ENCODE measurements at places on chromosomes 2 and 18.
A peak's percentile ranks its signal among the peaks of the same experiment; 100 is the strongest.

- DNase-seq, result peak; percentile 71
Measured at GRCh38 chr18:47754311-47755101, 176.0 kb downstream of the SMAD2 start.

DNA sequence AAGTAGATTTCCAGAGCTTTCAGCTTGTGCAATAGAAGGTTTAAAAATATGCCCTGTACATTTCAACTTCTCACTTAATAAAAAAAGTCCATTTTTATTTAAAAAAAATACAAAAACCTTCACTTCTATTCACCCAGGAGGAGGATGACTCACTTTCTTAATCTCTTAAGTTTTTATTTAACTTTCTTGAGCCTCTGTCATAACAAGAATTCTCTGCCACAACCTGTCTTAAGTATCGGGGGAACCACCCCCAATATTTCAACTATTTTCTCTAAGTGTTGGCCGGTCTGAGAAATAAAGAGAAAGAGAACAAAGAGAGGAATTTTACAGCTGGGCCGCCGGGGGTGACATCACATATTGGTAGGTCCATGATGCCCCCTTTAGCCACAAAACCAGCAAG lies 58.4 kb downstream of the LRATD1 start:
- DNase-seq, result no peak

- no peak for DNase-seq
Measured at GRCh38 chr18:42649331-42650035, 466.0 kb downstream of the RIT2 start.

DNA sequence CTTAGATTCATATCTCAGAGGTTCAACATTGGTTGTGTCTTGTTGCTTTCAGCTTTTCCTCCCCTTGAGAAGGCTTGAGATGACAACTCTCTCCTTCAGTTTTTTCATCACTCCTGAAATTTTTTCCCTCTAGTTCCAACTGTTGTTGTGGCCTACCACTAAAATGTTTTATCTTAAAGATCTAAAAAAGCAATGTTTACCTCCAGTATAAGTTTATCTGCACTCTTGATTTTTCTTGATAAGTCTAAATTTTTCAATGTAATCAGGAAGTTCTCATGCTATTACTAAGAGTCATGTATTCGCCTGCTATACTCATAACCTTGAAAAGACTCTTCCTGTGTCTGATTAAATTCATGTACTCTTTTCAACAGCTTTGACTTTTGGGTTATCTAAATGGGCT lies 366.3 kb upstream of the TFPI start:
- no peak for DNase-seq

DNA sequence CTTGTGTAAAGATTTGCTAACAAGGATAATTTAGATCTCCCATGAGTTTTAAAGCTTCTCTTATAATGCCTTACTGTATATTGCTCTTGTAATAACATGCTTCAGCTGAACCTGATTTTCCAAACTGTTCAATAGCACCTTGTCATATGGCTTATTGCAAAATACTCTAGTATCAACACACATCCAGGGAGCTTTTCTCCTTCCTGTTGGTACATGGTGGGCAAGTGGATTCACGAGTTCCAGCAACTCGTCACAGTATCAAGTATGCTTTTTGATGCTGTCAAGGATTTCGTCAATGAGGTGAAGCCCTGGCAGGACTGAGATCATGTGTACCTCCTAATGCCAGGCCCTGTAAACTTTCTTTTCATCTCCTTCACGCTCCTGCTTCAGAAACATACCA lies 59.5 kb upstream of the ITPRID2 start:
- no peak for DNase-seq

- DNase-seq, result no peak
Measured at GRCh38 chr2:16655905-16656642, 9.6 kb downstream of the CYRIA start.

DNA sequence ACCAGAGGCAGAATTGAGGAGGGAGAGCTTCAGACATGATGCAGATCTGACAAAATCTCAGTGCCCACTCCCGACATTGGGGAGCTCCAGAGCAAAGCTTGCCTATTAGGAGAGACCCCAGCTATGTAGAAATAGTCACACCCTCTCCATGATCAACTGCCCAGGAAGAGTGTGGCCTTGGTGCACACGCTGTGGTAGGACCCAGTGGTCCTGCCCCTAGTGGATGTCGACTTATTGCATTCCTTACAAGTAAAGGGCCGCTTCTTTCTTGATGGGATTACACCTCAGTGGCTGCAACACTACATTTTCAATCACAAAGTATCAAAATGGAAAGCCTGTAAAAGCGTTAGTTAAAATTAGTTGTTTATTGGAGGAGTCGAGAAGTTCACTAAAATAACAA lies 64.2 kb downstream of the VRK2 start:
- DNase-seq, result no peak

DNA sequence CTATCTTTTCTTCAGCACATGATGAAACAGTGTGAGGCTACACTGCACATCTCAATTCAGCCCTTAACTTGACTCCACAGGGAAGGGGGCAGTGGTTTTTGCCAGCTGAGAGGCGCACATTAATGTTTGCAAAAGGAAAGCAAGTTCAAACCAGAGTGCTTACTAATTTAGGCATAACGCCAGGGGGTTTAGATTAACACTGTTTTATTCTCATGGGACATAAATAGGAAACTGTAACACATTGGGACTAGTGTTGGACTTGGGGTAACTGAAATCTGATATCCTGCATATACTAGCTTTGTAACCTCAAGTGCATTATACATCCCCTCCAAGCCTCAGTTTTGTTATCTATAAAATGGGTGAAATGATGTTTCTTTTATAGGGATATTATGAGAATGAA lies 821.2 kb upstream of the ID2 start:
- DNase-seq, result no peak

DNA sequence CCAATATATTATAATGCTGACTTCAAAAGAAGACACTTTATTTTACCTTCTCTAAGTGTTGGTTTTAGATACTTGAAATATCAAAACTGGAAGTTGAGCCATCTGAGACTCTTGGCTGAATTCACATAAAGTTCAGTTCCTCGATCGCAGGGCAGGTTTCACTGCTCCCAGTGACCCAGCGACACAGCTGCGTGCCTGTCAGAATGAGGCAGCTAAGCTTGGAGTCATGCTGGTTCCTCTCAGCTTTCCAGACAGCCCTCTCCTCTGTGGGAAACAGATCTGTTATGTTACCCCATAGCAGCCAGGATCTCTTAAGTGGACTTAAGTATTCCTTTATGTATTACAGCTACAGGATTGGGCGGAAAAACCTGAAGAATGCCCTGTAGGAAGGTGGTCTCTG lies 142.8 kb upstream of the ALPP start:
- DNase-seq, result no peak

DNA sequence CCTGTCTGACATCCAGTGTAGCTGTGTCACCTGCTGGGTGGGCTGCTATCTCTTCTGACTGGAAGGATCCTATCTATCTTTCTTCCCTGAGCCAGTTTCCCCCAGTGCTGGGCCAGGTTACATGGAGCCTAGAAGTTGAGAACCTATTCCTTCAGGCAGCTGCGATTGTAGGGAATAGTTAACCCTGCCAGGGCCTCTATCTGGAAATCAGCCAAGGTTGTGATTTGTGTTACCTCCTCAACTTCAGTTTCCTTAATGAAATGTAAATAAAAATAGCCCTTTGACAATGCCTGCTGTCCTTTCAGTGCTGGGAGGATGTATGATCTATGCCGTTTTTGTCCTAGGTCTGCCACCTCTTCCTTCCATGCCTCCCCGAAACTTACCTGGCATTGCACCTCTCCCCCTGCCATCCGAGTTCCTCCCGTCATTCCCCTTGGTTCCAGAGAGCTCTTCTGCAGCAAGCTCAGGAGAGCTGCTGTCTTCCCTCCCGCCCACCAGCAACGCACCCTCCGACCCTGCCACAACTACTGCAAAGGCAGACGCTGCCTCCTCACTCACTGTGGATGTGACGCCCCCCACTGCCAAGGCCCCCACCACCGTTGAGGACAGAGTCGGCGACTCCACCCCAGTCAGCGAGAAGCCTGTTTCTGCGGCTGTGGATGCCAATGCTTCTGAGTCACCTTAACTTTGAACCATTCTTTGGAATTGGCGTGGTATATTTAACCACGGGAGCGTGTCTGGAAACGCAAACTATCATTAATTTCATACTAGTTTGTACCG lies 36.6 kb downstream of the GORASP2 start:
- DNase-seq, result no peak

GRCh38 chr2:101328474-101329007 lies 20.0 kb upstream of the RNF149 start:
- no peak for DNase-seq

- no peak for DNase-seq
Measured at GRCh38 chr2:168064011-168064998, 183.1 kb downstream of the STK39 start.

GRCh38 chr2:56344771-56345170 lies 161.0 kb downstream of the CCDC85A start:
- no peak for DNase-seq
